Anterior cingulate cortex (tissue), 58 donors: ENCODE measurements at places on chromosomes 11 and 22.

DNA sequence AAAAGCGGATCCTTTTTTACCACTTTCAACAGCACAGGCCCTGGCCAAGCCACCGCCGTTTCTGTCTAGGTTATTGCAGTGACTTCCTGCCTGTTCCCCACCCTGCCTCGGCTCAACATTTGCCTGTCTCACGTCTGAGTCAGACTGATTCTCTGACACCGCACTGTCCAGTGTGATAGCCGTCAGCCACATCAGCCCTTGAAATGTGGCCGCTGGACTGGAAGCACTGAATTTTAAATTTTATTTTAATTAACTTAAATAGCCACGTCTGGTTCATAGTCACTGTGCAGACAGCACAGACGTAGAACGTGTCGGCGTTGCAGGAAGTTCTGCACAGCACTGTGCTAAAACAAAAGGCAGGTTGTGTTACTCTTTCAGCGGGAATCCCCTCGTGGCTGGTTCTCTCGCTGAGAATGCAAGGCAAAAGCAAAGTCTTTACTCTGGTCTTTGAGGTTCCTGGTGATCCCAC lies 56.3 kb upstream of the ADSL start:
- DNase-seq, result no peak

GRCh38 chr11:2409126-2409525 lies 8.6 kb downstream of the TSSC4 start:
- no peak for DNase-seq

DNA sequence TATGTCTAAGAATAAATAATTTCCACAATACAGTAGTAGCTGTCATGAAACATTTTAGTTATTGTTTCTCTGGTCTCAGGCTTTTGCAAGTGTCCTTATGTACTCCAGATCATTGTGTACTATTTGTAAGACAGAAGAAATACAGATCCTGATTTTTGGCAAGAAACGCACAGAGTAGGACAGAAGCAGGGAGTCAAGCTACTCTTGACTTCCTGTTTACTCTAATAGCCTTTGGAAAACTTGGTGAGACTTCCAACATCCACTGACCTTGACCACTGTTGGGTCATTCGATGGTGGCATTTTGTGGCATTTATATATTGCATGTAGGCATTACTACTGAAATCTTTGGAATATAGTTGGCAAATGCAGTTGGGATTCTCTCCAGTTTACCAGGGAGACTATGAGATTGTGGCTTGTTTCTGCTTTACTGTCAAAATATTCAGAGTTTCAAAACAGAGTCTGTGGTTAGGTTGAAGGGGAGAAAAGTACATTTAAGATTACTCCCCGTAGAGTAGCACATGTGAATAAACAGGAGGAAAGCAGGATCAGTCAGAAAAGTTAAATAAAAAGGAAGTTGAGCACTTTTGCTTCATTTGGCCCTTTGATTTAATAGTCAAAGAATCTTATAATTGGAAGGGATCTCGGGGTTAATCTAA lies 726.1 kb upstream of the CCDC90B start:
- DNase-seq, result no peak

DNA sequence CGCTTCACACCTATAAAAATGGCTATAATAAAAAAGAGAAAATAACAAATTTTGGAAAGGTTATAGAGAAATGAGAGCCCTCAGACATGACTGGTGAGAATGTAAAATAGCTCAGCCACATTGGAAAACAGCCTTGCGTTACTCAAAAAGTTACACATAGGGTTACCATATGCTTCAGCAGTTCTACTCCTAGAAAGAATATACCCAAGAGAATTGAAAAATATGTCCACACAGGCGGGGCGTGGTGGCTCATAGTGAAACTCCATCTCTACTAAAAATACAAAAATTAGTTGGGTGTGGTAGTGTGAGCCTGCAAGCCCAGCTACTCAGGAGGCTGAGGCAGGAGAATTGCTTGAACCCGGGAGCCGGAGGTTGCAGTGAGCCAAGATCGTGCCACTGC lies 7.6 kb upstream of the JHY start:
- no peak for DNase-seq

DNA sequence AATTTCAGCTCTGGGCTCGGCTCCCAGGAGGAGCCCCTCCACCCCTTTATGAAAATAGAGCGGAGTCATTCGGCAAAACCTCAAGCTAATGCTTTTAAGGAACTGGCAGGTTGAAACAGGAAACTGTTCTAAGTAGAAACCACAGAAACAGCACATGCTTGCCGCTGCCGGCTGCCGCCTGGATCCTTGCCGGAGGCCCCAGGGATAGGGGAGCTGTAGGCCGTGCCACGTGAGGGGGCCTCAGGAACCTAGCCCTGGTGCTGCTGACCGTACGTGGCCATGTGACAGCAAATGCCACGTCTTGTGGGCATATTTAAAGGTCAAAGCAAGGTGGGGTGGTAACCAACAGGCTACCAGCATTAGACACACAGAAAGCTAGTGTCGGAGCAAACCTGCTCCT lies 77.9 kb upstream of the TIMP3 start:
- DNase-seq, result no peak
